ENCODE measurements at places on chromosomes 13 and 19.
A peak's percentile ranks its signal among the peaks of the same experiment; 100 is the strongest.

DNA sequence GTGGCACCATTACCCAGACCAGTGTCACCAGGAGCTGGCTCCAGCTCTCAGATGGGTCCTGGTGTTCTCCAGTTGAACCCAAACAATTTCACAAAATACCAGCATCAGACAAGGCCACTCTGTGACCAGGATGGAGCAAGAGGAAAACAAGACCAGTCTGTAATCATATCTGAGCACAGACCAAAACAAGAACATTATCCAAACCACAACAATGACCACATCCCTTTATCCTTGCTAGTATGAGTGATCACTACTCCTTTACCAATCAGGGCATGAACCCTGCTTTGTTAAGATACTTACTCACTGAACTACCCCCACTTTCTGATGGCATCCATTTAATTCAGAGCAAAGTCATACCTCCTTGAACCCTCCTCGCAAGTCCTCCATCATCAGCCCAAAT, 145.9 kb downstream of the NUFIP1 start:
- no peak for DNase-seq

GRCh38 chr13:37443538-37443937, 155.0 kb downstream of the POSTN start:
- DNase-seq = no peak

GRCh38 chr13:39250440-39250839, 212.2 kb downstream of the NHLRC3 start:
- DNase-seq = no peak

- DNase-seq = no peak
Observed at GRCh38 chr13:27744801-27745200, 47.5 kb upstream of the GSX1 start.

DNA sequence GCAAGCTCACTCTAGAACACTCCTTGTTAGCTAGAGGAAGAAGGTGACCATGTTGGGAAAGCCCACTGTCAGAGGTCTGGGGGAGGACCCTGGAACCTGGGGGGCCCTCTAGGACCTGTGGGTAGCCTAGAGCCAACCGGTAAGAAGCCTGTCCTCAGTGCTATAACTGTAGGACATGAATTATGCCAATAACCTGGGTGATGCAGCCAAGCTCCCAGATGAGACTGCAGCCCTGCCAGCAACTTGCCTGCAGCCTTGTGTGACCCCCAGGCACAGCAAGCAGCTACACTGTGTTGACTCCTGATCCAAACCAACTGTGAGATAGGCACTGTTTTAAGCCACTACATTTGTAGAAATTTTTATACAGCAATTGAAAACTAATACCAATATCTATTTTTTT, 122.3 kb downstream of the MIPEP start:
- DNase-seq = no peak

DNA sequence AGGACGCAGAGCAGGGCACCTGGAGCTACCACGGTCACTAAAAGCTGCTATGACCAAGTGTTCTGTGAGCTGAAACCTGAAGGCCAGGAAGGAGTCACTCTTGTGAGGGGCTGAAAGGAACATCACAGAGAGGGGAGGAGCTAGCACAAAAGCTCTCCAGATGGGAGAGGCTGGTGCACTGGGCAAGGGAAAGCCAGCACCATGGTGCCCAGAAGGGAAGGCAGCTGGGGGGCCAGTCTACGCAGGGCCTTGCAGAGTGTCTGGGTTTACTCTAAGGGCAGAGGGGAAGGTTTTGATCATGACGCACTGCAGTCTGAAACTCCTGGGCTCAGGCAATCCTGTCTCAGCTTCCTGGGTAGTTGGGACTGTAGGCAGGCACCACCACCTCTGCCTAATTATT, 4.1 kb upstream of the ZNF580 start:
- DNase-seq = no peak

GRCh38 chr19:58498316-58499020, 13.3 kb downstream of the SLC27A5 start:
- no peak for DNase-seq

DNA sequence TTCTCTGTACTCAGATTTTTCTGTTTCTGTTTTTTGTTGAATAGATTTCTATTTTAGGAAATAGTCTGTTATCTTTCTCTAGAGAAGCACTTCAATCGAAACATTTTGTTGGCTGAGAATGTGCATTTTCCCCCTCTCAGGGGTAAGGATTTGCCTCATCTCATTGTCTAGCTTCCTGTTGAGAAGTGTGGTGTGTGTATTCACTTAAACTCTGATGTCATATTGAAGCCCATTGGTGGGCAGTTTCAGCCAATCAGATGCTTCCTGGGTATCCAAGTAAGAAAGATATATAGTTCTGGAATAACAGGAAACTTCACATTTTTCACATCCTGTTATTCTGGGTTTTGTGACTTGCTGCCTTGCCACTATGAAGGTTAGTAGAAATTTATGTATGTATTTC, 87.6 kb downstream of the ARHGEF7 start:
- peak; percentile 37 for DNase-seq

Data from LNCaP clone FGC (cell line).